RWPE1 (cell line): ENCODE measurements at places on chromosomes 16 and 17.
A peak's percentile ranks its signal among the peaks of the same experiment; 100 is the strongest.

- no peak for DNase-seq
Measured at GRCh38 chr17:7141824-7142223, 27.2 kb upstream of the ASGR2 start.

GRCh38 chr16:57266531-57267260 lies 17.8 kb downstream of the PLLP start:
- peak; percentile 26 for DNase-seq

- DNase-seq: no peak
Measured at GRCh38 chr16:56980792-56981724, 8.3 kb upstream of the NLRC5 start.

DNA sequence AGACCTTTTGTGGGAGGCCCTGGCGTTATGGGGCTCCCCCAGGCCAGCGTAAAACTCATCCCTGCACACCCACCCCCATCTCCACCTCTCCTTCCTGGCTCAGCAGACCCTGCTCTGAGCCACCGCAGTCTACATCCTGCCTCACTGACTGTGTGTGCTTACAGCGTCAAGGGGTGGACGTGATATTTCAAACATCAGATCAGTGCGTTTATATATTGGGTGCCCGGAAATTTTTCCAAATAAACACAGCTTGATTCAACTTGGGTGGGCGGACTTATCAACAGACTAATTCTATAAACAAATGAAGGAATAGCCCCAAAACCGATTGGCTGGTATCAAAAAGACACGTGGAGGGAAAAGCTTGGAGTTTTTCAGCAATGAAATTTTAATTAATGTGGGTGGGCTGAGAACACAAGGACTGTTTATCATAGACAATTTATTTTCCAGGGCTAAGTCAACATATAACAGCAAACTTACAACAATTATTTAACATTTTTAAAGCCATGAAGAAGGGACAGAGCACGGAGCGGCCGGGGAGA lies at the start of gene FOXL1:
FOXL1 (plus strand) TSS at position 489 of the 539 bp plus-strand sequence. CDS start 175 bp downstream, outside the sequence.
- no peak for DNase-seq

DNA sequence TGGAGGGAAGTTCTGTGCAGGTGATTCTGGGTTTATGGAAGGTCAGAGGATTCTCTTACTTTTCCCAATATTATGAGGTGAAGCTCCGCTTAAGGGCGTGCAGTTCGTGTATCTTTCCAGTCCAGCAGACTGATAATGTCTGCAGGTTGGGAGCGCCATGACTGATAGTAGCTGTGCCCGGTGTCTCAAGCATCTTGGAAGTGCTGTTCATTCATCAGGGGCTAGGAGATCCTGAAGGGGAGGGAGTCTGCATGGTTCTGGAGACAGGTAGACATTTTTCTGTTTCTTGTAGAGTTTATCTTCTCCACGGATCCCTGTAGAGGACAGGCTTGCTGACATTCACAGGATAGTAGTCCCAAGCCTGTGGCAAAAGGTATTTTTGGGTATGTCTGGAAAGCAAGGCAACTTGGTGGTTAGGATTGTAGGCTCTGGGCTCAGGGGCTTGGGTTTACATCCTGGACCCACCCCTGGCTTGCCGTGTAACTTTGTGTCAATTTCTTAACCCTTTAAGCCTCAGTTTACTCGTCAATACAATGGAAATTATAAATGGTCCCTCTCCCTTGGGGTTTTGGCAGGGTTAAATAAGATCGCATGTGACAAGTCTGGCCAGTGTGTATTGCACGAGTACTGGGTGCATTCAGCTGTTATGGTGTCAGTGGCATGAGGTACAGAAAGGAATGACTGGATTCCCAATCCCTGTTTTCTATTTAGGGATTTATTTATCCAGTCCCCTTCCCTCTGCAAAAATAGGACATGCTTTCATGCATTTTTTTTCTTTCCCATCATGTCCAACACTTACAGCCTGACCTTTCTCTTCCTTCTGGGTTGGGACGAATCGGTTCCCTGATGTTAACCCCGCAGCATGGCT lies 8.2 kb downstream of the HLF start:
- no peak for DNase-seq

- DNase-seq: peak; percentile 90
Measured at GRCh38 chr17:67246653-67247415, 1.8 kb upstream of the HELZ start.

DNA sequence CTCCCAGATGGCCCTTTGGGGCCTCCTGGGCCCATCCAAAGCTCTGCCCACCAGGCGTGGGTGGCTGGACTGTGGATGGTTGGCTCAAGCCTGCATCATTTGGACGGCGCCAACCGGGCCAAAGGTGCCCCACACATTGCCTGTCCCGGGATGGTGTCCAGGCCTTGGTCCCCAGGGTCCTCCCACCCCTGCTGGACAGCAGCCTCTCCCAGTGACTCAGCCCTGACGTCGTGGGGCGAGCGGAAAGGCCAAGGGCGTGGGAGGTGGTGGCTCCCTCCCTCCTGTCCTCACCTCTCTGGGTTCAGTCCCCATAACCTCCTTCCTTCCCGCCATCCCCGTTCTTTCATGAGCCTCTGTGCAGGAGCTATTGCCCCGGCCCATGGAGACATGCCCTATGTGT lies 42.1 kb upstream of the DLX4 start:
- DNase-seq: no peak

DNA sequence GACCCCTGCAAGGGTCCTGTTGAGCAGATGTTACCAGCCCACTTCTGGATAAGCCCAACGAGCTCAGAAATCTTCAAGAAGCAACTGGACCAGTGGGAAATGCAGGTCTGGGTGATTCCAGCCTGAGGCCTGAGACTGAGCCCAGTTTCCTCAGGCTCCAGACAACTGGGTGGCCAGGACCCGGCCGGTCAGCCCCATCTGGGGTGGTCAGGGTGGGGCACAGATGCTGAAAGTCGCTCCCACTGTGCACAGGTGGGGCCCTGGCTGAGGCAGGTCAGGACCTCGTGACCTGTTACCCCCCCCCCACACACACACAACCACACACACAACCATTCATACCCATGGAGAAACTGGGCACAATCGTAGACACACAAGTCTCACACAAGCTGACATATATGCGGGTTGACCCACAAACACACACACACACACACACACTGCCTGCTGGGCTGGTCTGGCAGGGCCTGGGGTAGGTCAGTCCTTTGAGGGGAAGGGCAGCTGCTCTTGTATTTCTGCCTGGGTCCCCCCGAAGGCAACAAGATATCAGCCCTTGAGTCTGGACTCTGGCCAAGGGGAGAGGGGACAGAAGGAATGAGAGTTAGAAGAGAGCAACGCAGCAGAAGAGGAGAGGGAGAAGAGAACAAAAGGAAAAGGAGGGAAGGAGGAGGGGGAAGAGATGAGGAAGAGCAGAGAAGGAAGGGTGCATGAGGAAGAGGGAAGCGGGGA lies 99.0 kb upstream of the CDH5 start:
- no peak for DNase-seq

DNA sequence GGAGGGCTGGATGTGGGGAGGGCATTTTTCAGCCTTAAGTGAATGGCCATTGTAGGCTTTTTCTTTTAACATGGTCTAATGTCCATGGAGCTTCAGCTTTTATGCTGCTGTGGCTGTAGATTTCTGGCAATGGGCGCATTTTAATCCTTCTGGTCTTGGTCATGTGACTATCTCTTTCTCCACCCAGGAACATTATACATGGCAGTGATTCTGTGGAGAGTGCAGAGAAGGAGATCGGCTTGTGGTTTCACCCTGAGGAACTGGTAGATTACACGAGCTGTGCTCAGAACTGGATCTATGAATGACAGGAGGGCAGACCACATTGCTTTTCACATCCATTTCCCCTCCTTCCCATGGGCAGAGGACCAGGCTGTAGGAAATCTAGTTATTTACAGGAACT lies 4.7 kb upstream of the NME2 start:
- no peak for DNase-seq

DNA sequence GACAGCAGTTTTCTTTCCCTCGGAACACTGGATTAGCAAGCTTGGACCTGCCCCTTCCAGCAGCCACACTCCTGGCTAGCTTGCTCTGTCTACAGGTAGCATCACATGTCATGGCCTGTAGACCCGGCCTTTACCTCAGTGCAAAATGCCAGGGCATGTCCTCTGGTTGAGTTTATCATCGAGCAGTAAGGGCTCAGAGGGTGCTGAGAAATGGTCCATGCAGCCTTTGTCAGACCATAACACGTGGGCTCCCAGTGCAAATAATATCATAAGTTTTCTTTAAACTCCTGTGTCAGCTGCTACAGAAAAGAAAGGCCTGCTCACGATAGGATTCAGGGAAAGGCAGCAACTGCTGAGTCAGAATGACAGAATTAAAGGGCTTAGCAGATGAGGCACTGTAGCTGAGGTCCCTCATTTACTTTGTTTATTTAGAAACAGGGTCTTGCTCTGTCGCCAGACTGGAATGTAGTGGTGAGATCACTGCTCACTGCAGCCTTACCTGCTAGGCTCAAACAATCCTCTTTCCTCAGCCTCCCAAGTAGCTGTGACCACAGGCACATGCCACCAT lies 8.0 kb upstream of the GNA13 start:
- DNase-seq: peak; percentile 81

DNA sequence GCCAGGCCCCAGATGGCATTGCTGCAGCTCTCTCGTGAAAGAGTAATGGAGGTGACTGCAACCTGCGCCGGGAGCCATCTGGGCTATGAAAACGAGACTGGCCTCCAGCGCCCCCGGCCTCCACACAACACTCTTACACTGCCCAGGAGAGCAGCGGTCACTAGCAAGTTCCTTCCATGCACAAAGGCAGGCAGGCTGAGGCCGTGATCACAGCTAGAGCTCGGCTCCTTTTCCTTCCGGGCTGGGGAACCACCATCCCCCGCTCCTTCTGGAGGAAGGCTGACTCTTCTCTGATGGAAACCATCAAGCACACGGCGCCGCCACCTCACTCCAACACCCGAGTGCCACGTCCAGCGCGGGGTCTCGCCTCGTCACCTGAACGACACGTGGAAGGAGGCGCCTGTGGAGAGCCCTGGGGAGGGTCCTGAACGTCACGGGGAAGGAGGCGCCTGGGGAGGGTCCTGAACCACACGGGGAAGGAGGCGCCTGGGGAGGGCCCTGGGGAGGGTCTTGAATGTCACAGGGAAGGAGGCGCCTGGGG lies 61.9 kb downstream of the KLHDC4 start:
- DNase-seq: no peak

DNA sequence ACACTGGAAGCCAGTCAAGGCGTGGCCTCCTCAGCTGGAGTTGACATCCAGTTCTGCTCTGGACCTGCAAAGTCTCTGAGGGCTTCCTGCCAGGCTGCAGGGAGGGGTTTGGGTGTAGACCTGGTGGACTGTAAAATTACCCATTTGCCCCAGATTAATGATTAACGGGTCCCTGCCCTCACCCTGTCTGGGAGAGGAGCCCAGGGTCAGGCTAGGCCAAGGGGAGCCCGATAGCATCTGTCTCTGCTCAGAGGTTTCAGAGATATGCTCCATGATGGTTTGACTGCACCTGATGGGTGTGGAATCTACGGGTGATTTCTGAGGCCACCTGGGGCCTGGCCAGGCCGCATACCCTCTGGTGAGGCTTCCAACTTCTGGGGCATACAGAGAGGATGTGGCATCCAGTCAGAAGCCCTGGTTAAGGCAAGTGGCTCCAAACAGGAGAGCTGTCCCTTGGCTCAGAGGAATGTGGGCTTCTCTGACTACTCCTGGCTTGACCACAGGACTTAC lies 11.2 kb downstream of the PPY start:
- DNase-seq: no peak

GRCh38 chr17:42002792-42003301 lies 14.4 kb downstream of the DNAJC7 start:
- no peak for DNase-seq

DNA sequence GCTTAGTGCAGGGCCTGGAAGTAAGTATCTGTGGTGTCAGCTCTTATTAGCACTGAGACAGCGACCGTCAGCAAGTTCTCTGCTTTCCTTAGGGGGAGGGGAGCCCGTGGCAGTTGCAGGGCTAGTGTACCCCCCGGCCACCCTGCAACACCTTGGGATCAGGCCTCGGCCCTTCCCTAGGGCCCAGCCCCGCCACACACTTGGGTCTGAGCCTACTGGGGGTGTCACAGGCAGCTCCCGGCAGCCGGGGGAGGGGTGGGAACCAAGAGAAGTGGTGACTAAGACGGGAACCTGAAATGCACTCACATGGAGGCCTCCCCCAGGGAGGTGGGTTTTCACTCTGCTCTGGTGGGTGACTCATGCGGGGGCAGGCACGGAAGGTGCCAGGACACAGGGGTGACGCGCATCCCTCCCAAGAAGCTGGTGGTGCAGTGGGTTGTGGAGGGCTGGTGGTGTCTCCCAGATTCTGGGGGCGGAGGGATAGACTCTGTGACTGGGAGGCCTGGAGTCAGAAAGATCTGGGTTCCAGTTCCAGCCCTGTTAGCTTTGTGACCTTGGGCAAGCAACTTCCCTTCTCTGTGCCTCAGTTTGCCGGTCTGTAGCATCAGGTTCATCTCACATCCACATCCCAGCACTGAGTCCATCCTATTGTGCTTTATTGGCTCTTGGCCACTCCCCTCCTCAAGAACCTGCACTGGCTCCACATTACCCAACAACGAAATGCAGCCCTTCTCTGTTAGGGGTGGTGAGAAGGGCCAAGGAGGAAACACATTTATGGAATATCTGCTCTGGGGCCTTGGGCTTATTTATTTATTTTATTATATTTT lies 44.5 kb downstream of the LAT start:
- peak; percentile 73 for DNase-seq

DNA sequence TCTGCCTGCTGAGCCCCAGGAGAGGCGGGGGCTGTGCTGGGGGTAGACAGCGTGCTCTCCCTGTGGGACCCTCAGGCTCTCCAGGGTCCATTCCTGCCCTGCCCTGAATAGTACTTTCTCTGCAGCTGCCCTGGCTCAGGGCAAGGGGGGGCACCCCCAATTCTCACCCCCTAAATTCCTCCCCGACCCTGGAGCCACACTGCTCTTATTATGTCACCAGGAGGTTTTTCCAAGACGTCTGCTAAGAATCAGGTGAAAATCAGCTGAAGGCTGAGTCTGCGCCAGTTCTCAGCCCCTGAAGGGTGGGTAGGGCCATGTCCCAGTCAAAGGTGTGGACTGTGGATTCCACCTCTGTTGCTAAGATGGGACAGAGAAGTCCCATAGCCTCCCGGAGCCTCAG lies 49.9 kb upstream of the MAP3K14 start:
- no peak for DNase-seq

GRCh38 chr17:48241770-48242497 lies 134.4 kb downstream of the SNX11 start:
- DNase-seq: no peak

DNA sequence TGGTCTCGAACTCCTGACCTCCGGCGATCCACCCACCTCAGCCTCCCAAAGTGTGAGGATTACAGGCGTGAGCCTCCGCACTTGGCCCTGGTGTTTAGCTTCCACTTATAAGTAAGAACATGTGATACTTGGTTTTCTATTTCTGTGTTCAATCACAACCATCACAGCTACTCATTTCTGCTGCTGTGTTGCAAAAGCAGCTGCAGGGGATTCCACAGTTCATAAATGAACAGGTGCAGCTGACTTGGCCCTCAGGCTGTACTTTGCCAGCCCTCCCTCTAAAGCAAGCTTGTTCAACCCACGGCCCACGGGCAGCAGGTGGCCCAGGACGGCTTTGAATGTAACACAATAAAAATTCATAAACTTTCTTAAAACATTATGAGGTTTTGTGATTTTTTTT lies 79.2 kb downstream of the SLC39A11 start:
- no peak for DNase-seq

- DNase-seq: no peak
Measured at GRCh38 chr17:9211133-9211765, 189.9 kb downstream of the NTN1 start.
